ENCODE measurements at places on chromosomes 2 and 18.

DNA sequence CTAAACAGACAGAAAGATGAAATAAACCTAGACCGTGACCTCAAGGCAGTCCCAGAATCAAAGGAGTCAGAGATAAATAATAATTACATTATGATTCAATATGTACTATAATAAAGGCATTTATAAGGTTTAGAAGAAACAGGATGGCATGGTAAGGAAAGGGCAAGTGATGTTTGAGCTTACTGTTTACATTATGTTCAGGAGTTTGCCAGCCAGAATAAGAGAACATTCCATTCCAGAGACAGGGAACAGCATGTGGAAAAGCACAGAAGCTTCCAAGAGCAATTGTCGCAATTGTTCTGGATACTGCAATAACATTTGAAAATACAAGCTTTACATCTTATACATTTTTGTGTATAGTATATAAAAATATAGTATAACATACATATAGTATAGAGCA is 50.0 kb upstream of the FRZB start:
- no peak for DNase-seq

- no peak for DNase-seq
These were observed 70.6 kb downstream of the EMILIN2 start for GRCh38 chr18:2917259-2918047.

- DNase-seq = no peak
These were observed 146.0 kb downstream of the RHBDD1 start for GRCh38 chr2:226981791-226982326.

- no peak for DNase-seq
These were observed 863 bp downstream of the CSRNP3 start for GRCh38 chr2:165470361-165470760.

GRCh38 chr2:28048341-28048740 is 157.8 kb downstream of the BABAM2 start:
- no peak for DNase-seq

DNA sequence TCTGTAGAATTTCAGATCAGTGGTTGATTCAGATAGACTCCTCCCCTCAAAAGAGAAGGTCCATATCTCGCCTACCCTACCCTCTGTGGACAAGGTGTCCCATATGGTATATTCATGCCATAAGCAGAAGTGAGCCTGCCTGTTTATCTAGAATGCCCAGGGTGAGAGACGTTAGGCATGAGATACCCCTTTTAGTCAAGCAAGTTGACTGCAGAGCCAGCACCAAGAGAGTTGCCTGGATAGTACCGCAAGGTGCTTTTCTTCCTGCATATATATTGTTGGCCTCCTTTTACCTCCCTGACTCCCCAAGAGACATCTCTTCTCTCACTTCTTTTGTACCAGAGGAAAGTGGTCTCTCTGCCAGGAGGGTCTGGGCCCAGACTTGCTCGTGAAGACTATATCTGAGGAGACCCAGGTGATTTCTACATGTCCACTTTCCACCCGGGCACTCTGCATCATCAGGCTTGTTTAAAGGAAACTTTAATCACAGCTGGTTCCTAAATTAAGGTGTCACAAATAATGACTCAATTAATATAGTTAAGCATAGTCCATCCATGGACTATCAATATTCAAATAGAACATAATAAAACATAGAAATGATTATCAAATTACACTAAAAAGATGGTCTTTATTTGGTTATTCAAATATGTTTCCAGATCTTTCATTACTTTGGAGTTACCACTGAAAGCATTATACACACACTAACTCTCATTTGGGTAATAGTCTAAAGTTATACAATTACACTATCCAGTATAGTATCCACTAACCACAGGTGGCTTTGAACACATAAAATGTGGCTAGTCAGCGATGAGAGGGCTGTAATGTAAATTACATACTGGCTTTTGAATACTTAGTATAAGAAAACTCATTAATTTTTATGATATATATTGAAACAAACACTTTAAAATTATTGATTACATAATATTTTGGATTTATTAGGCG is 4.1 kb downstream of the ITGA4 start:
- no peak for DNase-seq

GRCh38 chr18:22177327-22177871 is 8.0 kb downstream of the GATA6 start:
- no peak for DNase-seq

DNA sequence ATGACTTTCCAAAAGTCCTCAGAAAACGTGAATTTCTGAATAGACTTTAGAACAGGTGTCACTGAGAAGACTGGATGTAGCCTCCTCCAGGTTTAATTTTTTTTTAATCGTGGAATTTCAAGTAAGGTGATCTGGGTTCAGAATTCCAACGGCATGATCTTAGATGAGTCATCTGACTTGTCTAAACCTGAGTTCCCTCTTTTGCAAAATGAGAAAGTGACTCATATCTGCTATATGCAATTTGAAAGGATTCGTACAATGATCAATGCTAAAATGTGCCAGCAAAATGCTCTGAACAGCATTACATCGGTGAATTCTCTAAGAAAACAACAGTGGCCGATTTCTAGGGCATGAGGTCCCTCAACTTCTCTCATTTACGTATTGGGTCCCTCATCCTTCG is 69.1 kb upstream of the ZNF516 start:
- no peak for DNase-seq

- no peak for DNase-seq
These were observed 8.6 kb downstream of the RBMS1 start for GRCh38 chr2:160484859-160485520.

- DNase-seq = no peak
These were observed 57.1 kb upstream of the ITGB6 start for GRCh38 chr2:160257041-160257742.

- DNase-seq = no peak
These were observed 58.5 kb upstream of the ARHGAP15 start for GRCh38 chr2:143070704-143071103.

- DNase-seq = no peak
These were observed 68.3 kb upstream of the MRPS9 start for GRCh38 chr2:104969564-104969963.
